ENCODE measurements at places on chromosomes 2 and 18.

GRCh38 chr18:64936671-64937070 lies 787.8 kb upstream of the LINC00305 start:
- no peak for DNase-seq

GRCh38 chr2:67846370-67847070 lies 216.3 kb downstream of the C1D start:
- DNase-seq: peak; percentile 92

DNA sequence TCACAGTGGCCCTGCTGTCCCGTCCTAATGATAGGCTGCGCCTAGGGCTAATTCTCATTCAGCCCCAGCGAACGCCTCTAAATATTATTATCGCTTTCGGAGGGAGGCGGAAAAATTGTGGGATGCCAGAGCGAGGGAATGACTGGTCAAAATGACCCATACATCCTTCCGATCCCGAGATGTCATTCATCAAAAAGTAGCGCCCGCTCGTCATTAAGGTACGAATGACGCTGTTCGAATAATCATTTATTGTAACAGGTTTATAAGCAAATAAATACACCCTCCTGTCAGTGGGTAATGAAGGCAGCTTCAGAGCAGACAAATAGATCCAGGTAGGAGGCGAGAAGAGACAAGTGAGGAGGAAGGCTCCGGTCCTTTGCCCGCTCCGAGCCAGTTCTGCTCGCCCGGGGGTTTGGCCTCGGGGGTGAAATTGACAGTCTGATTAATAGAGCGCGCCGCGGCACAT lies at the start of gene EVX2:
Gene EVX2 (minus strand): TSS at position 167 of the 466 bp plus-strand sequence. CDS start 186 bp downstream, outside the sequence.
- DNase-seq: no peak

- DNase-seq: no peak
Observed at GRCh38 chr2:206088248-206088647, 2.3 kb upstream of the INO80D start.

GRCh38 chr2:238843476-238843875 lies 4.4 kb upstream of the TWIST2 start:
- DNase-seq: no peak

DNA sequence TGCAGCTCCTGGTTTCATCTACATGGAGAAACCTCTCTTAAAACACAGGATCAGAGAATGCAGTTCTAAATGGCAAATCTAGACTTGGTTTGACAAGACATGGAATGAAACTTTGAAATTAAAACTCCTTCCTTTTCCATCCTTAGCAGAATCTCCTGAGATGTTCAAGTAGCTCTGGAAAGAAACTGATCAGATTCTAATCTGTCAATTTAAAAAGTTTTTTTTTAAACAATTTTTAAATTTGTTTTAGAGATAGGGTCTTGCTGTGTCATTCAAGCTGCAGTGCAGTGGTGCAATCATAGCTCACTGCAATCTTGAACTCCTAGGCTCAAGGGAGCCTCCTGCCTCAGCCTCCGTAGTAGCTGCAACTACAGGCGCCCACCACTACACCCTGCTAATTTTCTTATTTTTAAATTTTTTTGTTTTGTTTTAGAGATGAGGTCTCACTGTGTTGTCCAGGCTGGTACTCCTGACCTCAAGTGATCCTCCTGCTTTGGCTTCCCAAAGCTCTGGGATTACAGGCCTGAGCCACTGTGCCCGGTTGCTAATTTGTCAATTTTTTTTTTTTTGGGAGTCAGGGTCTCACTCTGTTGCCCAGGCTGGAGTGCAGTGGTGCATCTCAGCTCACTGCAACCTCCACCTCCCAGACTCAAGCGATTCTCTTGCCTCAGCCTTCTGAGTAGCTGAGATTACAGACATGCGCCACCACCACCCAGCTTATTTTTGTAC lies 216.7 kb downstream of the TGIF1 start:
- no peak for DNase-seq

DNA sequence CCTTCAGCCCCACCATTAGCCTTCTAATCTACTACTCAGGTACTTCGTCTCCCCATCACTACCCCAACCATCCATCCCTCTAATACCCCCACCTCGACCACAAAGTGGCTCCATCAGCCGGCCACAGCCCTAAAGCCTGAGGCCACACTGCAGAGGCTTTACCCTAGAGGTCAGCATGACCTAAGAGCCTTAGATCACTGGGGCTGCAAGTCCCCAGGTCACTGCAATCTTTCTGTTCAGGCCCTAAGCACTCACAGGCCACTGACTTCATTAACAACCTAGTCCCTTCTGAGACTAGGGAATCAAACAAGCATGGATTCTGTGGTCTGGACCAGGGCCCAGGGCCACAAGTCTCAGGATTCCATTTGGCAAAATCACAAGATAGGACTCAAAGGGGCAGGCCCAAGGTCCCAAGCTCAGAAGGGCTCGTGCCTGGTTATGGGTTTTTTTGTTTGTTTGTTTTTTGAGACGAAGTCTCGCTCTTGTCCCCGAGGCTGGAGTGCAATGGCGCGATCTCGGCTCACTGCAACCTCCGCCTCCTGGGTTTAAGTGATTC lies 37.0 kb upstream of the PKDCC start:
- DNase-seq: peak; percentile 93

GRCh38 chr2:171346723-171347557 lies 86.8 kb downstream of the METTL8 start:
- DNase-seq: no peak

DNA sequence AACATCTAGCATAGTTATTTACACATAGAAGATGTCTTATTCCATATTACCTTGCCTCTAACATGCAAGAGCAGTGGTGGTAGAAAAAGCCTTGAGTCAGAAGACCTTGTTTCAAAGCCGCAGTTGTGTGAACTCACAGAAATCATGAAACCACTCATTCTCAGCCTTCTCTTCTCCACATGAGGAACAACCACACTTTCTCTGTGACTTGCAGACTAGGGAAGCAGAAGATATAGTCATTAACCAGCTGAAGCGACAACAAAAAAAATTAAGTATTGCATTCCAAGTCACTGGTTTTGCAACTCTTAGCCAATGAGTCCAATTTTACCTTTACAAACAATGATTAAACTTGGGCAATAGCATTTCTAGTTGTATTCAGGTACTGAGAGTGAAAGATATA lies 19.0 kb downstream of the TWSG1 start:
- DNase-seq: no peak

- no peak for DNase-seq
Observed at GRCh38 chr2:70473101-70473722, 80.4 kb downstream of the TGFA start.

DNA sequence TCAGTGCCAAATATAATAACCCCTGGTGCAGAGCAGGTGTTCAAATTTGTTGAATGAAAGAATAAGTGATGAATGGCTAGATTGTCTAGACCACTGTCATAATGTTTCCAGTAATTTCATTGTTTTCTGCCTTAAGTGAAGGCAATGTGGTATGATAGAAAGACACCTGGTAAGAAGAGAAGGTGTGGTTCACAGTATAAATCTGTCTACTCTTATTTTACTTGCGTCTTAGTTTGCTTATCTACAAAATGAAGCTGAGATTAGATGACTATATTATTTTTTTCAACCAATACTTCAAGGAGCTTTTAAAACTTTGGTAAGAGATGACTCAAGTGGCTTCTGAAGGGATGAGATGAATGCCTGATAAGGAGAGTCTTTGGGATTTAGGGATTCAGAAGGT lies 788.4 kb downstream of the EPHA4 start:
- DNase-seq: no peak

- no peak for DNase-seq
Observed at GRCh38 chr18:70310560-70311320, 21.9 kb downstream of the SOCS6 start.

- peak; percentile 17 for DNase-seq
Observed at GRCh38 chr18:6859676-6860422, 130.3 kb downstream of the ARHGAP28 start.

- DNase-seq: no peak
Observed at GRCh38 chr18:59094569-59094968, 45.1 kb upstream of the SEC11C start.

- peak; percentile 17 for DNase-seq
Observed at GRCh38 chr18:70931942-70932814, 643.3 kb downstream of the SOCS6 start.

- DNase-seq: no peak
Observed at GRCh38 chr2:181111059-181111458, 130.7 kb downstream of the UBE2E3 start.

DNA sequence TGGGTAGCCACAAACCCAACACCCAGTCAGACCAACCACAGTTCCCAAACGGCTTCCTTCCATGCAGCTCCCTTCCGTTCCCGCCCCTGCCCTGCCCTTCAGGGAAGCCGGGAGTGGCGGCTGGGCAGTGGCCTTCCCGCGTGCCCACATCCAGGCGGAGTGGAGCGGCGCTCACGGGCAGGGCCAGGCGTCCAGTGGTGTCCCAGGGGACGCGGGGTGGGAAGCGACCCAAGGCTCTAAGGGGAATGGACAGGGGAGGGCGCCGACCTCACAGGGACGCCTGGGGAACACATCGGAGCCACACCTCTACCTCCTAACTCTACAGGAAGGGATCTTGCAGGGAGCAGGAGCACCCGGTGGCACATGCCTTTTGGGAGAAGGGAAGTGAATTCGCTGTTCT lies 225.9 kb upstream of the MGAT5 start:
- DNase-seq: no peak

GRCh38 chr18:13279181-13280069 lies 60.9 kb downstream of the LDLRAD4 start:
- no peak for DNase-seq

- no peak for DNase-seq
Observed at GRCh38 chr18:78402440-78402839, 577.2 kb upstream of the SALL3 start.

DNA sequence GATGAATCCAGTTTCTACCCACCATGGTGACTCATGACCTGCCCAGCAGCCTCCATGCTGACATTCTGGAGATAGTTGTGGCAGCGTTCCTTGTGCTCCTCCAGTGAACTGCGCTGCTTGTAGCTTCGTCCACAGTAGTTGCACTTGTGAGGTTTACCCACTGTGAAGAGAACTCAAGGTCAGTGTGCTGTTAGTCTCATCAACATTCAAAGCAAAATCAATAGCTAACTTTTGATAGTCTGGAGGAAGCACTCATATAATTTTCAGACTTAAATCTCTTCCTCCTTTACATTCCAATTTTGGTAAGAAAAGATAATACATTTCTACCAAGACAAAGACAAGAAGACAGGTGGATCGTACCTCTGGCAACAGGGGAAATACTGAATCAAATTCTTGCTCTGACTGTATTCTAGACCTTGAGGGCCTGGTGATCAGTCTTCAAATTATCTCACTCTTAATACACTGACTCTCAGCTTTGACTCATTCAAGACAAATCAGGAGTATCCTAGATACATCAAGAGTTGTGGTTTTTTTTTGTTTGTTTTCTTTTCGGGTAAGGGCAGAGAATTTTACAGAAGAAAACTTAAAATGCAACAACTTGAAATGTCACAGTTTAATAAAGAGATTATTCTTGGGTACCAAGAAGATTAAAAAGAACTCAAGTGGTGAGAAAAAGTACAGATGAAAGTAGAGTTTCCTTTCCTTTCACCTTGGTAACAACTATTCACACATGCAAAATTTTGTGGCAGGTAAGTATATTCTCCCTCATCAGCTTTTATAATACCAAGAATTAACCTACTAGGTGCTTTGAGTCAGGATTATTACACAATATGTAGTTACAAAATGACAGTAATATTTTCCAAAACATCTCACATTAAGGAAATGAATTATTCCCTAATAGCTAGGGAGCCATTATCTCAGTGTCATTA lies 129.2 kb downstream of the IKZF2 start:
- DNase-seq: peak; percentile 14

- DNase-seq: peak; percentile 69
Observed at GRCh38 chr18:67199993-67200617, 316.4 kb downstream of the DSEL start.

GRCh38 chr2:107062599-107063220 lies 176.7 kb upstream of the ST6GAL2 start:
- DNase-seq: no peak

- peak; percentile 14 for DNase-seq
Observed at GRCh38 chr2:228841877-228842276, 429.2 kb downstream of the PID1 start.

DNA sequence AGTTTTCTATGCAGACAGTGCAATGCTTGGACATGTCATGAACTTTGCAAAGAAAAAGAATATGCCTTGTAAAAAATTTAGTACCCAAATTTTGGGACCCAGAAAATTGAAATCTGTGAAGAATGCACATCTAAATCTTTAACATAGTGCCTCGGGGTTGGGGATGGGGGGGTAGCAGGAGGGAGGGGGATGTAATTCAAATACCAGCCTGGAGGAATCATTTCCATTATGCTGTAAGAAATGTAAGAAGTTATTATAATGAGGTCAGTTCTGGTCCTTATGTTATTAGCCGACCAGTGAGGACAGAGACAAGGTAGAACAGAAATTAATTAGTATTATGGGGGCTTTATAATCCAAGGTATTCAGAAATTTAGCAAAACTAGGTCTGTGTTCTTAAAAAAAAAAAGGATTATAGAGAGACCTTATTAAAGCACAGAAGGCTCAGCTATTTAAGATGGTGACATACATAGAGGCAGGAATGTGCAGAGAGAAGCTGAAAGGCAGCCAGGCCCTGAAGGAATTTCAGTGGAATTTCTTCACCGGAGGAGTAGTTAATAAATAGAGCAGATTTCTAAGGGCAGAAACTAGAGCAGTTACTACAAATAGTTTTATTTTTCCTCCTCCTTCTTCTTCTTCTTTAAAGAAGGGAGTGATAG lies 89.0 kb upstream of the RBMS1 start:
- DNase-seq: peak; percentile 92

DNA sequence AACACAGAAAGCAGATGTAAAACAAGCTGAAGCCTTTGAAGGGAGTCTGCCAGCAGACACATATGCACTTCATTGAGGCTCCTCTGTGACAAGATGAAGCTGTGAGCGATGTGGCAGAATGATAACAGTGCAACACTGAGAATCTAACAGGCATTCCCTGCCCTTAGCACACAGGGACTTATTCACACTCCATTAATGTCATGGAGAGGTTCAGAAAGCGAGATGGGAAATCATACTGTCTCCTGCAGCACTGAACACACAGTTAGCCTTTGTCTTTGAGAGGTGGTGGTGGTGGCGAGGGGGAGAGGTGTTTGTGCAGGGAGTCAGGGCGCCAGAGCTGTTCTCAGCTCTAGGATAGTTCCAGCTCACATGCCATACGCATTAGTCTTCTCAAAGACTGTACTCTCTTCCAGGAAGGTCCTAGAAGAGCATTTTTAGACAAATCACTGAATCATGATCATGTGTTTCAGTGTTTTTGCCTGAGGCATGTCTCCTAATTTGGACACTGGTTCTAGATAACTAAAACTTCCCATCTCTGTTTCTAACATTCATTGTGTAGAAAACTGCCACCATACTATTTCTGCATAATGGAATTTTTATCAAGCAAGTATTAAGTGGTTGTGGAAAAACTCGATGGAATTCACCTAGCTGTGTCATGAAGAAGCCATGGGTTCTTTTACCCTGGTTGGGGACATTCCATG lies 93.5 kb upstream of the ITGB6 start:
- DNase-seq: peak; percentile 90

DNA sequence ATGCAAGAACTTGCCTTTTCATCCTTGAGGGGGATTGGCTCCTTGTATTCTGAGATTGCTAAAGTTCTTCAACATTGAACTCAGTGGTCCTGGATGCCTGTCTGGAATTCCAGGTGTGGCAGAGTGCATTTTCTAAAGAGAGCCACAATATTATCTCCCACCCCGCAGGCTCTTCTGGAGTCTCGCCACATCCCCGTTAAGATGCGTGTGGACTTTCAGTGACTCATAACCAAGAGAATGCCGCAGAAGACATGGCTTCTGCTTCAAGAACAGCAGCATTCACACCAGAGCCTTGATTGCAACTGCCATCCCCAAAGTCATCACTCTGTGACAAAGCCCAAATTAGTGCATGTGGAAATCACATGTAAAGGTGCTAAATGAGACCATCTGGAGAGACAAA lies 142.7 kb downstream of the CDH20 start:
- peak; percentile 4 for DNase-seq

Data from fibroblast of upper back skin (primary cell).